AG04449 (cell line): ENCODE measurements at places on chromosomes 16 and 17.

DNA sequence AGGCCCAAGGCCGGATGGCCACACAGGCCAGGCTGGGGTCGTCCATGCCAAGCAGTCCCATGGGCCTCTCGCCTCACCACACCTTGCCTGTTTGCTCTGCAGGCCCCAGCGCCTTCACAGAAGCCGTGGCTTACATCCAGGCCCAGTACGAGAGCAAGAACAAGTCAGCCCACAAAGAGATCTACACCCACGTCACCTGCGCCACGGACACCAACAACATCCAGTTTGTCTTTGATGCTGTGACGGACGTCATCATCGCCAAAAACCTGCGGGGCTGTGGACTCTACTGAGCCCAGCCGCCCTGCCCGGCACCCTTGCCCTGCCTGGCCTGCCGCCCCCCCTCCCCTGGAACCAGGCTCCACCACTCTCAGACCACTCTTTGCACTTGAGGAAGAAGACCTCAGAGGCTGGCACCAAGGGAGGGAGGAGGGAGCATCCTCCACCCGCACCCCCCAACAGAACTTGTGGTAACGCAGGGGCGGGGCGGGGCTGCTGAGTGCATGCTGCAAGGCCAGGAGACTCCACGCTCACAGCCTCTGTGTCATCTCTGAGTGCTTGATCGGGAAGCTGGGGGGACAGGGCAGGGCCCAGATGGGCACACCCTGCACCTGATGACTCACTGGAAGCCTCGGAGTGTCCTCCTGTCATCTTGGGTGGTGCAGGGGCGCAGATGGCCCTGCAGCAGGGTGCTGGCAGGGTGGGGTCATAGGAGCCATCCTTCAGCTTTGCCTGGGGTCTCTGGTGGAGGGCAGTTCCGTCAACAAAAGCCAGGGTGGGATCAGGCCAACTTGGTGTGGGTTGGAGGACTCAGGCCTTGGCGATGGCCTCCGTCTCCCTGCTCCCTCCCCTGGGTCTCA, 81.5 kb downstream of the AMFR start:
- no peak for DNase-seq

GRCh38 chr17:59845595-59846393, 46.9 kb downstream of the TUBD1 start:
- no peak for DNase-seq

- no peak for DNase-seq
Measured at GRCh38 chr16:28984619-28985135, at the start of gene LAT. LAT (plus strand) TSS chr16:28985052; CDS start chr16:28985418, 366 bp downstream.

- DNase-seq: no peak
Measured at GRCh38 chr17:50722746-50723145, 3.3 kb downstream of the LUC7L3 start.

GRCh38 chr16:3986235-3986544, 105.7 kb upstream of the CREBBP start:
- DNase-seq: no peak

DNA sequence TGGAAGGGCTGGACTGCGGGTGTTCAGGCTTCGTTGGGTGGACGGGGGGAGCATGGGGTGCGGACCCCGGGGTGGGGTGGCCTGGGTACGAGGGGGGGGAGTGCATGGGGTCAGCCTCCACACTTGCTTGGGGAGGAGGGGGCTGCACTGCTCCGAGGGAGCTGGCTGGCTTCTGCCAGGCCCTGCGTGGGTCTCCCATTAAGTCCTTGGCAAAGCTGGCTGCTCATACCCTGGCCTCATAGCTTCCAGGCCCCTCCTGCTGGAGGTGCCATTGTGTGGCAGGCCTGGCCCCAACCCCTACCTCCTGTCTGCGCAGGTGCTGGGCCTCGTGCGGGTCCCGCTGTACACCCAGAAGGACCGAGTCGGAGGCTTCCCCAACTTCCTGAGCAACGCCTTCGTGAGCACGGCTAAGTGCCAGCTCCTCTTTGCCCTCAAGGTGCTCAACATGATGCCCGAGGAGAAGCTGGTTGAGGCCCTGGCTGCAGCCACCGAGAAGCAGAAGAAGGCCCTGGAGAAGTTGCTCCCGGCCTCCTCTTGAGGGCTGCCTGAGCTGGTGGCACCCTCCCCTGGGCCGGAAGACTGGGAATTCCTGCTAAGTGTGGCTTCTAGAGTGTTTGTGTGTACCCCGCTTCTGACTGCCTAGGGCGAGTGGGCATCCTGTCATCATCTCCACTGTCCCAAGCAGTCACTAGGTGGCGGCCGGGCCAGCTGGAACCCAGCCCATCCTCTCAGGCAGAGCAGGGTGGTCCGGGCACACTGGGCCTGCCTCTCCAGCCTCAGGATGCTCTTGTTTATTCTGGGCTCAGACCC, 1.5 kb downstream of the NUDT16L1 start:
- no peak for DNase-seq

DNA sequence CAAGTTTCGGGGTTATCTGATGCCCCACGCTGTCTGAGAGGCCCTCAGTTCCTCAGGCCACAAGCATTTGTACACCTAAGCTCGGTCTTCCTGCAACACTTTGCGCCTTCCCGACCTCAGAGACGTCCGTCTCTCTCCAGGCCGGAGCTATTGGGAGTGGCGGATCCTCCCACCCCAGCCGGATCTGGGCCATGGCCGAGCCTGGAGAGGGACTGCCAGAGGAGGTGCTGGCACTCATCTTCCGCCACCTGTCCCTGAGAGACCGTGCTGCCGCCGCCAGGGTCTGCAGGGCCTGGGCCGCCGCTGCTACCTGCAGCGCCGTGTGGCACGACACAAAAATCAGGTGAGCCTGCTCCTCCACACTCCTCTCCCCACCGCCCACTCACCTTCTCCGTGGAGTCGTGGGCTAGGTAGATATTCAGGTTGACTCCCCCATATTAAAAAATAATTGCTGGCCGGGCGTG, 1.9 kb downstream of the FBXL8 start:
- no peak for DNase-seq

DNA sequence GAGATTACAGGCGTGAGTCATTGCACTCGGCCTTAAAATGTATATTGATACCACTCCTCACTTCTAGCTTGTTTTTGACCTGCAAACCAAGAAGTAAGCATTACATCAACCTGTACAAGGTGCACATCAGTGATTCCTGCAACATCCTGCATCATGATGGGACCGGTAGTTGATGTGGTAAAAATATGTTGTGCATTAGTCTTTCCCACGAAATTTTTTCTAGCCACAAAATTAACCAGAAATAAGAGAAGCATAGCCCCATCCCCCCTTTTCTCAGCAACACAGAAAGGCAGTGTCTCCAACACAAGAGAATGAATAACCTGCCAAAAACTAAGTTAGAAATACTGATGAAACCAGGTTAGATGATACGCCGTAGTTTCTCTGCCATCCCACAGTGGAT, 21.1 kb upstream of the NSMCE1 start:
- DNase-seq: no peak

GRCh38 chr16:70745536-70746025, 55.4 kb downstream of the VAC14 start:
- no peak for DNase-seq

DNA sequence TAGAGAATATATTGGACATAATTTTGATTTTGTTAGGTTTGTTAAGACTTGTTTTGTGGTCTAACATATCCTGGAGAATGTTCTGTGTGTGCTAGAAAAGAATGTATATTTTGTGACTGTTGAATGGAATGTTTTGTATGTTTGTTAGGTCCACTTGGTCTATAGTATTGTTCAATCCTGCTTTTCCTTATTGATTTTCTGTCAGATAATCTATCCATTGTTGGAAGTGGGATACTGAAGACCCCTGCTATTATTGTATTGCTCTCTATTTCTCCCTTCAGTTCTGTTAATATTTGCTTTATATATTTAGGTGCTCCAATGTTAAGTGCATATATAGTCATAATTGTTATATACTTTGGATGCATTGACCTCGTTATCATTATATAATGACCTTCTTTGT, 33.0 kb upstream of the NKD1 start:
- no peak for DNase-seq

DNA sequence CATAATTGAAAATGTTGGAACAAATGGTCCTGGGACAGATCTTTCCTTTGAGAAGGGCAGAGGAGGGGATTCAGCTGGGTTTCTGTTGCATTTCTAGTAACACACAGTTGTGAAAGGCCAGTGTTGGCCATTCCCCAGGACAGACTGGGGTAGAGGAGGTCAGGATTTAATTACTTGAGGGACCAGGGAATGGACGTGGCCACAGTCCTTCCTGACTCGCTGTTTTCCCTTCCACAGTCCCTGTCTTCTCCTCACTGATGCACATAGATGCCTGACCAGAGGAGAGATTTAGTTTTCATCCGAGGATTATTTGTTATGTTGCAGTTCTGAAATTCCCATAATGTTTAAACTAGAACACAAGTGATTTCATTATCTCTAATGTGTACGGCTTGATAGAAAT, 25.2 kb upstream of the HEATR6 start:
- no peak for DNase-seq

DNA sequence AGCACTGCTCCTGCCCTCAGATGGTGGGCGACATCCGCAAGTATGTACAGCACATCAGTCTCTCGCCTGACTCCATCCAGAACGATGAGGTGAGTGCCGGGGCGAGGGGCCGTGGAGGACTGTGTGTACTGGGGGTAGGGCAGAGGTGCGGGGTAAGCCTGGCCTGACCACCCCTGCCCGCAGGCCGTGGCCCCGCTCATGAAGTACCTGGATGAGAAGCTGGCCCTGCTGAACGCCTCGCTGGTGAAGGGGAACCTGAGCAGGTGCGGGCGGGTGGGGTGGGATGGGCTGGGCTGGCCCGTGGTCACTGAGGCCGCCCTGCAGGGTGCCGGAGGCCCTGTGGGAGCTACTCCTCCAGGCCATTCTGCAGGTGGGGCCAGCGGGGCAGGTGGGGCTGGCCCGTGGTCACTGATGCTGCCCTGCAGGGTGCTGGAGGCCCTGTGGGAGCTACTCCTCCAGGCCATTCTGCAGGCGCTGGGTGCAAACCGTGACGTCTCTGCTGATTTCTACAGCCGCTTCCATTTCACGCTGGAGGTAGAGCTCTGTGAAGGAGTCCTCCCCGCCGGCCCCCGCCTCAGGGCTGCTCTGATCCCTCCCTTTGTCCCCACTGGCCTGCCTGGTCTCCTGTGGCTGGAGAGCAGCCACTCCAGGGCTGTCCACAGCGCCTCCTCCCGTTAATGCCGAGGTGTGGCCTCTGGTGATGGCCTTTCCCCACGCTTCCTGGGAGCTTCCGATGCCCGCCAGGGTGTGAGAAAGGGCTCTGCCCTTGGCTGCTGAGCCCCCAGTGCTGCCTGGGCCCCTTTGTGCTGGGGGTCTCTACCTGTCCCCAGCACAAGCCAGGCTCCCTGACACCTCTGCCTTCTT, 5.0 kb downstream of the TSR3 start:
- DNase-seq: no peak

DNA sequence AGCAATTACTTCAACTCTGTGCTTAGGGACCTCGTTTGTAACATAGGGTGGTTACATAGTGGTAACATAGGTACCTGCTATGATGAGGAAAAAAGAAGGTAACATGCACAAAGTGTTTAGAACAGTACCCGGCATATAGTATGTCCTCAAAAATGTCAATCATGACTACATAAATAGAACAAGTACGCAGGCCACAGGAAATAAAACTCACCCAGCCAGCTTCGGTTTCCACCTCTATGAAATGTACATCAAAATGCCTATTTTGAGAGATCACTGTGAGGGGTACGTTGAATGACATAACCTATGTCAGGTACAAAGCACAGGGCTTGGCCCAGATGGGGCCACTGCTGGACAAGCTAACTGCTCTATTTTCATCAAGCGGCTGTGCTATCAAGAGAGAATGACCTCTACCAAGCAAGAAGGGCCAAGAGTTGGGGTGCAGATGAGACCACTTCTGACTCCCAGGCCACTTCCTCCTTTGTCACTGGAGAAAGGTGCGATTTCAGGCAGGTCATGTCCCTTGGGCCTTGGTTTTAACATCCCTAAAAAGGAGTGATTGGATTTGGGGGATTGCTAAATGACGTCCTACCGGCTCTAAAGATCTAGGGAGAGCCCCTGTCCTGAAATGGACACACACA, 45.4 kb downstream of the WSB1 start:
- DNase-seq: no peak

DNA sequence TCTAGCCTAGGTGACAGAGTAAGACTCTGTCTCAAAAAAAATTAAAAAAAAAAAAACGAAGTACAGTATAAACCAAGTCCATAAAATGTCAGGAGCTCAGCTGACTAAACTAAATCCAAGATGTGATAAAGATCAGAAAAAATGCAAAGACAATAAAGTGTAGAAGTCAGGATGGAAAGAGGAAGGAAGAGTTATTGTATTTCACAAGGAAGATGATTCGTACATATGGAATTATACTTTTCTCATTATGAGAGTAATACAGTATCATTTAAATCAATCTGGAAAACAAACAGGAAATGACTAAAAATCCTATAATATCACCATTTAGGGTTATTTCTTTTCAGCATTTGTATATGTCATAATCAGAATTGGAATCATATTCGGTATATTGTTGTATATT, 11.4 kb upstream of the APOH start:
- DNase-seq: no peak

- no peak for DNase-seq
Measured at GRCh38 chr17:77343031-77343800, 202.4 kb downstream of the SEC14L1 start.

GRCh38 chr17:17196776-17197175, 9.4 kb downstream of the PLD6 start:
- no peak for DNase-seq
